ENCODE measurements at places on chromosomes 11 and 22.

GRCh38 chr22:41524809-41525449, 19.3 kb downstream of the POLR3H start:
- DNase-seq = no peak

GRCh38 chr11:111528557-111528956, 12.0 kb upstream of the LAYN start:
- no peak for DNase-seq

DNA sequence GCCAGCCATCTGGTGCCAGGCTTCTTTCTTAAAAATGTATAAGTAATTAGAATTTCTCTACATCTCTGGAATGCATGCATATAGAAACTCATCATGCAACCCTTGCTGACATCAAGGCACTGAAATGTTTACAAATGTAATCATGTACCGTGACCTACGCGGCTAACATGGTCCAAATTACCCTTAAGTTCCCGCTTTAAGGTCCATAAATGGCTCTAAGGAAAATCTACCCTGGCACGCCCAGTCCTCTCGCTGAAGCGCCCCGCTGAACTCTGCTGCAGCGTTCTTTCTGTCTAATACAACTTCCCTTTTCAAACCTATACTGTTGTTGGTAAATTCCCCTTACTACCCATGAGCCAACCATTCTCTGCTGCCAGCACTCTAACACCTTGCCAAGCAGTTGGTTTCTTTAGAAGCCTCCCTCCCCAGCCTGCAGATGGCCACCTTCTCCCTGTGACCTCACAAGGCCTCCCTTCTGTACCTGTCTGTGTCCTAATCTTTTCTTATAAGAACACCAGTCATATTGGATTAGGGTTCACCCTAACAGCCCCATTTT, 13.5 kb upstream of the HMOX1 start:
- DNase-seq = no peak

DNA sequence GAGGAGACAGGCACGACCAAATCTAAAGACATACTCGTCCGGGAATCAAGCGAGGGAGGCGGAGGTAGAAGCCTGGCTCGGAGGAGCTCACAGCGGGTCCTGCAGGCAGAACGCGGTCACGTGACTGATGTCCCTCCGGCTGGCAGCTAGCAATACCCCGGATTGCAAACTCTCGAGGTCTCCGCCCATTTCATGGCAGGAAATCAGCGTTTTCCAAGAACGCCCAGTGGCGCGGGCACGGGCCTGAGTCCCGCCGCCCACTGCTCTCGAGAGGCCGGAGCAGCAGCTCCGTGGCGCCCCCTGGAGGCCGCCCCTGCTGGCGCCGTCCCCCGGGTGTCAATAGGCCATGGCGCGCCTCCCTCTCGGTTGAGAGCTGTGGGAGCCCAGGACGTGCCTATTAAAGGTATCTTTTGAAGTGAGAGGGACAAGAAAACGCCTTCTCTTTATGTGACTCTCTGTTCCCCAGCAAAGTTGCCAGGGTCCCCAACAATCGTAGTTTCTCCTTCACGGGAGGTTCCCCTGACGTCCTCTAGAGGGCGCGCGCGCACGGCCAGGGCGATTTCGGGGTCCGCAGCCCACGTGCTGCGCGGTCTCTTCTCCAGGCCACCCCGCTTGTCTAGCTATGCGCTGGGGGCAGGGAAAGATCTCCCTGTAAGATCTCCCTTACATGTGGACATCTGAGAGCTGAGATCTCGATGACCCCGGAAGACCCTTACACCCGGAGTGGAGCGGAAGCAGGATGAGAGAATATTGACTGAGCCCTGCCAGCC, 37.3 kb upstream of the RBFOX2 start:
- DNase-seq = peak; percentile 87

GRCh38 chr11:34427186-34427805, 11.4 kb upstream of the CAT start:
- DNase-seq = no peak

DNA sequence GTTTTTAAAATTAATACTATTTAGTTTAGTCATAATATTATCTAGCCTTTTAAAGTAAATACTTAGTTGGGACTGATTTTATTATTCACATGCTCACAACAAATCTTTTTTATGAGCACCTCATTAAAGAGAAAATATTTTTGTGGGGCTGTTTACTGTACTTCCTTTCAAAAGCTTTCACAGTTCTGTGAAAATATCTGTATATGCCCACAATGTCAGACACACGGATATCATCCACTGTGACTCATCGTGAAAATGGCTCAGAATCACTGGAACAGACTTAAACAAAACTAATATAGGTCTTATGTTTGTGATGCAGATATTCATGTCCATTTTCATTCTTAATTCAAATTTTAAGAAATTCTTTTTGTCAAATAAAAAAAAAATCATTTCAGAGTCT, 305.2 kb downstream of the RAB38 start:
- DNase-seq = no peak

- no peak for DNase-seq
These were observed 68.1 kb upstream of the CCND1 start for GRCh38 chr11:69572861-69573260.

DNA sequence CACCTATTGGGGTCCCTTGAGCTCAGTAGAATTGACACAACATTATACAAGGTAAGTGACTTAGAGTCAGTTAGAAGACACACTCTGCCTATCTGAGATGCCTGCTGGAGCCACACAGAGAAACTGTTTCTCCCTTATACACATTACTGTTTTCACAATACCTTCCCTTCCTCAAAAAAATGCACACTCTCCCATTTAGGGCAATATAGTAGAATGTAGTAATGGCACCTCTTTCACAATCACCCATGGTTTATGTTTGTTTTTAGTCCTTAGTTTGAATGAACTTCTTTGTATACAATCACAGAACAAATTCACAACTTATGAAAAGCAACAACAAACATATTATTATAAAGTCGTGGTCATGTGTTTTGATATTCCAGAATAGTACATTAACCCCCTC, 14.3 kb downstream of the OR52H1 start:
- DNase-seq = no peak

DNA sequence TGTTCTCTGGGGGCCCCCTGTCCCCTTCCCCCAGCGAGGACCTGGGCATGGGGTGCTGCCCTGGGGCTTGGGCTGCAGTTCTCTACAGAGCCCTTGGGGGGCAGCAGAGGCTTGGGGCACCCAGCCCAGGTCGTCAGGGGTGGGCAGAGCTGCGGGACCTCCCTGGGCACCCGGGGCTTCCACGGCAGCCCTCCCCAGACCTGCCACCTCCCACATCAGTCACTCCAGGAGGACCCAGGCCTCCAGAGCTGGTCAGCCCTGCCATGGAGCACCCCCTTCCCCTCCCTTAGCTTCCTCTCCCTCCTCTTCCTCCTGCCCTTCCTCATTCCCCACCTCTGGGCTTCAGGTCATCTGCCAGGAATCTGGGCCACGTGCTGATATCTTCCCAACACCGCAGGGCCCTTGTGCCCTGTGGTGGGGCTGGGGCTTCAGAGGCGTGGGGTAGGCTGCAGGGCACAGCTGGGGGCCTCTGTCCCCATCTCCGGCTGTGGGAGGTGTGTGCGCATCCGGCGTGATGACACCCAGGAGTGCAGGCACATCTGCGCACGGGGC, 5.8 kb downstream of the TSPAN4 start:
- DNase-seq = no peak

GRCh38 chr11:107566569-107566968, 1.0 kb upstream of the ALKBH8 start:
- DNase-seq = no peak

GRCh38 chr11:1568441-1568911, 3.6 kb downstream of the DUSP8 start:
- DNase-seq = no peak

GRCh38 chr11:94938095-94939055, 35.0 kb downstream of the CWC15 start:
- peak; percentile 46 for DNase-seq
